ENCODE measurements at places on chromosomes 6 and 20.

GRCh38 chr6:29806387-29806786 lies 21.2 kb upstream of the HLA-G start:
- no peak for DNase-seq

DNA sequence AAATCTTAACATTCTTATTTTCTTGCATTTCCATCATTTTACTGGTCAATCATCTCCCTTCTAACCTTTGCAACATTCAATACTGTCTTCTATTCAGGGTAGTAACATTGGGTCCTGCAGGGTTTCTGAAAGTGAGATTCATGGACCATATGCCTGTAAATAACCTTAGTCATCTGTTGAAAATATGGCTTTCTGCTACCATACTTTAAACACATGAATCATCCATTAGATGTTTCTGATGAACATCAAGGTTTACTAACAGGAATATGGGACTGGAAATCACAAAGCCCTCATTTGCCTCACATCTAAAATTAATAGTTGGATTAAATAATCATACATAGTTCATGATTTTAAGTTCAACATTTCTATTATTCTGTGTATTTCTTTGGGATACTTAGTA lies 475.9 kb upstream of the MARCKS start:
- no peak for DNase-seq

DNA sequence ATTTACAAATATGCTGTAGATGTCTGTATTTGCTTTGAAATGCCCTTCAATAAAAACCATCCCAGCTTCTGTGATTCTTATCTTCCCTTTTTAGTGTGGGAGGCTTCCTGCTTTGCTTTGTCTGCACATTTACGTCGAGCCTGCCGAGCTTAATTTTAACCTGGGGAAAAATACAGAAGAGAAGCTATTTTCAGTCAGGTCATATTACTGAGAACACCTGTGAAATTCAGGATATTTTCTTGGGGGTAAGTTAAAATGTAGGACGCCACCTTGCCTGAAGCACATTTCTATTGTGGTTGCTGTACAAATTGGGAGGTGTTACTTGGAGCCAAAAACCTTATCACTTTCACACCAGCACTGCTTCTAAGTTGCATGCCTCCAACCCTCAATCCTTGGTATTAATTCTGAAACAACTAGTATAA lies 43.6 kb upstream of the FUCA2 start:
- DNase-seq, result no peak

DNA sequence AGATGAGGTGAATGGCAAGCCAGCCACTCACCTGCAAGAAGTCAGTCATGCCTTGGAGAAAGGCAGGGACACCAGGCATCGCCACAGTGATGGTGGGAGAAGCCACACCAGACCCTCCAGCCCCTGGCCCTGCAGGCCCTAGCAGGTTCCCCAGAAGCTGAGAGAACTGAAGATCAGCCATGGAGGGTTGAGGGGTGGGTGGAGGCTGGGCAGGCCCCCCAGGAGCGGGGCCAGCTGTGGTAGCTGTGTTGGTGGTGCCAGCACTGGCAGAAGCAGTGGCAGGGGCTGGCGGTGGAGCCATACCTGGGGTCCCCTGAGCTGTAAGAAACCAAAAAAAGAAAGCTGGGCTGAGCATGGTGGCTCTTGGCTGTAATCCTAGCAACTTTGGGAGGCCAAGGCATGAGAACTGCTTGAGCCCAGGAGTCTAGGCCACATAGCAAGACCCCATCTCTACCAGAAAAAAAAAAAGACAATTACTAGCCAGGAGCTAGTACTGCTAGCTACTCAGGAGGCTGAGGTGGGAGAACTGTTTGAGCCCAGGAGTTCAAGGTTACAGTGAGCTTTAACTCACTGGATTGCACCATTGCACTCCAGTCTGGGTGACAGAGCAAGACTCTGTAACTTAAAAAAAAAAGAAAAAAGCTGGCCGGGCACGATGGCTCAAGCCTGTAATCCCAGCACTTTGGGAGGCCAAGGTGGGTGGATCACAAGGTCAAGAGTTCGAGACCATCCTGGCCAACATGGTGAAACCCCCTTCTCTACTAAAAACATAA lies 9.5 kb downstream of the BAG6 start:
- DNase-seq, result no peak

DNA sequence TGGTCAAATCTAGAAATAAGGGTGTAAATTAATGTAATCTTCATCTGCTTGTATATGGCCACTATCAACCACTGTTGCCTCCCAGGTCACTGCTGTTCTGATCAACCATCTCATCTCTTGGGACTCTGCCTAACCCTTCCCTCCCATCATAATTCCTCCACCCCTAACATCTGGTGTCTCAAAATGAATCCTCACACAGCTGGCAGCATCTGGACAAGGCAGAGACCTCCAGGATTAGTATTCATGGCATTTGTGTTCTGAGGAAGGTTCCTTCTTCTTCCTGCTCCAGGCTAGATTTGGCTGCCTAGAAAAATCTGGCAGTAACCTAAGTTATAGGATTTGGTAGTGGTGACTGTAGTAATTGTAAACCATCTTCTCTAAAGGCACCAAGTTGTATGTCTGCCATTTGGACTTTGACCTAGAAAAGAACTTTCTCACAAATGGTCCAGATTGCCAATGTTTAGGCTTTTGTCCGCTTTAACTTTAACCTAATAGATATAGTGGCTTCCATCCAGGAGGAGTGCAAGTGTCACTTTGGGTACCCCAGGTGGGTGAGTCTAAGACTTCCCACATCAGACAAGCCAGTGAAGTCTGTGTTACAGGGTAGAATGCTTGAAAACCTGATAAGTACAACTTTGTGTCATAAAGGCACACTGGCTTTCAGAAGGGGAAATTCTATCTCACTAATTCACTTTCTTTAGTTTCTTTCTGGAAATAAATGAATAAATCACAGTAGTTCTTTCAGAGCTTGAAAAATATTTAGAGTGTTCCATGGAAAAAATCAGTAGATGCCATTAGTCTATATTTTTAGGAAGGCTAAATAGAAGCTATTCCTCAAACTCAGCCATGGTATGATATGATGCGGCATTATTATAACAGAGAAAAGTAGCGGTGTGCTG lies 3.0 kb upstream of the PHACTR2 start:
- DNase-seq, result no peak

- no peak for DNase-seq
These were observed 30.9 kb upstream of the CD83 start for GRCh38 chr6:14086701-14087100.

- no peak for DNase-seq
These were observed 131.9 kb downstream of the FYN start for GRCh38 chr6:111741177-111741952.

GRCh38 chr20:5128886-5129285 lies 2.1 kb downstream of the CDS2 start:
- no peak for DNase-seq

DNA sequence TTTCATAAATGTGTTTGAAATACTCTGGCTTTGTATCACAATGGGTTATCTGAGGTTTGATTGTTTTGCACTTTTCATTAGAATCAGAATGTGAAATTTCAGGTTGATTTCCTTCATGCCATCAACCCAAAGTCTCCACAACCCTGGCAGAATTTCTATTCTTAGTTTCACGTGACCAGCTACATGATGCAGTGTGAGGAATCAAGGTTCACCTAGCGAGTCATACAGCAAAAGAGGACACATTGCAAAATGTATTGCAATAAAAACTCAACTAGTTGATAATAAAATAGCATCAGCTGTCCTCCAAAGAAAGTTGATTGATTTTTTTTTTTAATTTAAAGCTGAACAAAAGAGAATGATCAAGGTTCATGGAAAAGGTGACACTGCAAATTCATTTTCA lies 2.2 kb downstream of the HAO1 start:
- DNase-seq, result no peak

- DNase-seq, result no peak
These were observed 181.9 kb downstream of the HDGFL1 start for GRCh38 chr6:22751223-22751622.

GRCh38 chr6:142624978-142625715 lies 319.8 kb downstream of the HIVEP2 start:
- no peak for DNase-seq

GRCh38 chr6:147099974-147100373 lies 104.2 kb upstream of the STXBP5 start:
- DNase-seq, result no peak

- DNase-seq, result no peak
These were observed 81.1 kb downstream of the TTLL2 start for GRCh38 chr6:167405778-167406532.

GRCh38 chr20:602111-602970 lies 7.8 kb downstream of the TCF15 start:
- DNase-seq, result no peak

DNA sequence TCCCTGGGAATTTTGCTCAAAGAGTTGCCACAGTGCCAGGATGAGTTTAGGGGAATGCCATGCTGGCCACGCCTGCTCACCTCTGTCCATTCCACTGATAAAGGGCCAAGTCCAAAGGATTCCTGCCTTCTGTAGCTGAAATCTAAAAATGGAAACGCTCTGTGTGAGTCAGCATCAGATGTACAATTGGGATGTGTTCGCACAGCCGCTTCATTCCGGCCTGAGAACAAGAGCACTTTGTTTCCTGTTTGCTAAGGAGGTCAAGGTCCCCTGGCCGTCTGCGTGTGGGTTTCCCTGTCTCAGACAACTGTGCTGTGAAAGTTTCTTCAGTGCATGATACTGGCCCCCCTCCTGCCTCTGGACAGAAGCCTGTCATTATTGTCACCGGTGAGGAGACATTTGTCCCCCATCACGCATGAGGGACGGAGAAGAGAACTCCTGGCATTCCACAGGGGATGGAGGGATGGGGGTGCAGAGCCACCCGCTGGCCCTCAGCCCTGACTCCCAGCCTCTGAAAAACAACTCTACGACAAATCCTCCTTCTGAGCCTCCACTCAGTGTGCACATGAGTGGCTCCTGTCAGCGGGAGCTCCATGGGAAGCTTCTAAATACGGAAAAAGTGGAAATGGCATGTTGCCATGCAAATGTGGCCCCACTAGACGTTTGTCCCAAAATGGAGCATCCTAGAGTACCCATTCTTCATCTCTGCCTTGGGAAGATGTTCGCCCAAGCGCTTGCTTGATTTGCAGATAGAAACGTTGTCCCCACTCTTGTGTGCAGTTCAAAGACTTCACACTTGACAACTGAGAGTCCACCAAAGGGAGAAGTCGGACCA lies 143.5 kb upstream of the AFDN start:
- no peak for DNase-seq

DNA sequence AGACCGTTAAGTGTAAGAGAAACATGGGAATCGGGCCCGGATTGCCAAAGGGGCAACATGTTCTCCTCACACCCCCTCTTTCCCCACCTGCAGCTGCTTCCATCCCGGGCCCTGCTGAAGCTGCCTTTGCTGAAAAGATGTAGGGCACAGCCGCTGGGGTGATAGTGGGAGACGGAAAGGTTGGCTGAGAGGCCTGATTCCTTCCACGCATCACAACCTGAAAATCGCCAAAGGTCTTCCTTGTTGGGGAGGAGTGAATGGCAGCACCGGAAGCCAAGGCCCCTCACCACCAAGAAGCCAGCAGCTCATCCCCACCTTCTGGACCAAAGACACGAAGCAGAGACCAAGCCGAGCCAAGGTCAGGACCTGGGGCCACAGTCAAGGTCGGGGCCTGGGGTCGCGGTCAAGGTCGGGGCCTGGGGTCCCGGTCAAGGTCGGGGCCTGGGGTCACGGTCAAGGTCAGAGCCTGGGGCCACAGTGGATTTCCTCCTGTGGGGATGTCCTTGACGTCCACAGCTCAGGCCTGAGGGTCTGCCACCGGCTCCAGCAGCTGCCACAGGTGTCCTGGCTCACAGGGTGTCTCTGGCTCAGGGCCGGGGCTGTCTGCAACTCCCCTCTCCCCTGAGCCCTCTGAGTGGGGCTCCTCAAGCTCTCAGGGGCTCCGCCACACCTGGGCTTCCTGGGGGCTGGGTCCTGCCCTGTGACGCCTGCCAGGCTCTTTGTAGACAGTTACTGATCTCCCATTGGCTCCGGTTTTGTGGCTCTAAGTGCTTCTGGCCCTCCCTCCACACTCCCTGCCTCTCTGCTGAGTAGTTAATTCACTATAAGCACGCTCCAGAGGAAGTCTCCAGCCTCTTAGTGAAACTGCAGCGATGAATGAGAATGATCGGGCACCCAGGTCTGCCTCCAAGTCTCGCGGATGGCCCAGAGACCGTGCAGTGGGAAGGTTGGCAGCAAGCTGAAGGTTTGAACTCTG lies 5.5 kb upstream of the CHRNA4 start:
- DNase-seq, result no peak

DNA sequence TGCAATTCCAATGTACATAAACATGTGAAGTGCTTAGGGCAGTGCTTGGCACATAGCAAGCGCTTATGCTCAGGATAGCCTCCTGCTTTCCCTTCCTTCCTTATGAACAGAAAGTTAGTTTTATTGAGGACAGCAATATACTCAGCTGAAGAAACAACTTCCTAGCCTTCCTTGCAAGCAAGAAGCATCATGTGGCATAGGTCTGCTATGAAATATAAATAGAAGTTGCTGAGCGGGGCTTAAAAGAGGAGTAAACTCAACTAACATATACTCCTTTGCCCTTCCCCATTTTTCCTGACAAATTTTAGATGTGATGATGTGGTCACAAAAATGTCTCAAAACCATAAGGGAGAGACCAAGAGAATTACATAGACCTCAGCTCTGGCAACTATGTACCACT lies 98.9 kb downstream of the KIF16B start:
- no peak for DNase-seq

DNA sequence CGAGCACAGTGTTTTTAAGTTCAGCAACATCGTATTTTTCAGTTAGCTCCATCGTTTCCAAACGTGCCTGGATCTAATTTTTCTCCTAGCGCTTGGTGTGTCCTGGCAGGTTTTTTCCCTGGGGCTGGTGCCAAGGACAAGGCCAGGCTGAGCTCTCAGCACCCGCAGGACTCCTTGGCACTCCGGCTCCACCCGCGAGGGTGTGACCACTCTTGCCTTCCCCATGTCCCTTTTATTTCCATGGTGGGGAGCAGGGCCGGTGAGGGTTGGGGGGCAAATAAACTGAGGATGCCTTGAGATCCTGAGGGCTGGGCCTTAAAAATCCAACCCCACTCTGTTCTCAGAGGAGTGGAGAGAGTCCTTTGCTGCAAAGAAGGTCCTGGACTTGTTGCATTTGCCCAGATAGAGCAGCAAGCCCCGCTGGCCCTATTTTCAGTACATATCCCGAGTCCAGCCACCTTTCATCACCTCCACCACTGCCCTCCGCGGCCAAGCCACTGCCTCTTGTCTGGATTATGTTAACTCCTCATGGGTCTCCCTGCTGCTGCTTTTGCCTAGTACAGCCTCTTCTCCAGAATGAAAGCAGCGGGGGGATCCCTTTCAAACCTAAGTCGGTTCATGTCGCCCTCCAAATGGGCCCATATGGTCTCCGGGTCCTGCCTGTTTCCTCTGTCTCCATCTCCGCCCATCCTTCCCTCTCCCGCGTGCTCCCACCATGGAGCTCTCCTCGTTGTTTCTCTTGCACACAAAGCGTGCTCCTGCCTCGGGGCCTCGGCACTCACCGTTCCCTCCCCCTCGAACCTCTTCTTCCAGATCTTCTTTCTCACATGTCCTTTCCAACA lies 4.5 kb upstream of the RAB44 start:
- DNase-seq, result no peak
